Natural killer cell (primary cell): ENCODE measurements at places on chromosomes 5 and 9. TPM values are rescaled to one million over a fixed set of nuclear protein-coding genes. Genes with fewer than 3 reads are reported as not detected.

DNA sequence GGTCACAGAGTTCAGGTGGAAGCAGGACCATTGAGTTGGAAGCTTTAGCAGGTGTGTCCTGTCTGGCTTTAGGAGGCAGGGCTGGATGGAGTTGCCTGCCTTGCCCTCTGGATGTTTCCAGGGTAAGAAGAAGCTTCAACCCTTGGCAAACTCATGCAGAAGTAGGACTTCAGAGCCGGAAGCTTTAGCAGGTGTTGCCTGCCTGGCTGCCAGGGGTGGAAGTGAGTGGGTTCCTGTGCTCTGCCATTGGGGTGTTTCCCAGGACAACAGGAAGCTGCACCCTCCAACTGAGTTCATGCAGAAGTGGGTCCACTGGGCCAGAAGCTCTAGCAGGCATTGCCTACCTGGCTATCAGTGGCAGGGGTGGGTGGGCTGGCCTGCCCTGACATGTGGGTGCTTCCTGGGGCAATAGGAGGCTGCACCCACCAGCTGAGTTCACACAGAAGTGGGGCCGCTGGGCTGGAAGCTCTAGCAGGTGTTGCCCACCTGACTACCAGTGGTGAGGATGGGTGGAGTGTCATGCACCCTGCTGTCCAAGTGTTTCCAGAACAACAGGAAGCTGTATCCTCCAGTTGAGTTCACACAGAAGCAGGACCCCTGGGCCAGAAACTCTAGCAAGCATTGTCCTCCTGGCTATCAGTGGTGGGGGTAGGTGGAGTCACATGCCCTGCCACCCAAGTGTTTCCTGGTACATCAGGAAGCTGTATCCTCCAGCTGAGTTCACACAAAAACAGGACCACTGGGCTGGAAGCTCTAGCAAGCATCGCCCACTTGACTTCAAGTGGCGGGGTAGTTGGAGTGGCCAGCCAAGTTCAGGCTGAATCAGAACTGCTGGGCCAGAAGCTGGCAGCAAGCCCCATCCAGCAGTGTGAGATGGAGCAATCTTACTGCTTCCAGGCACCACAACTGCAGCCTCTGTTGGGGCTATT is 24.6 kb downstream of the LOX start:
- no peak for DNase-seq

DNA sequence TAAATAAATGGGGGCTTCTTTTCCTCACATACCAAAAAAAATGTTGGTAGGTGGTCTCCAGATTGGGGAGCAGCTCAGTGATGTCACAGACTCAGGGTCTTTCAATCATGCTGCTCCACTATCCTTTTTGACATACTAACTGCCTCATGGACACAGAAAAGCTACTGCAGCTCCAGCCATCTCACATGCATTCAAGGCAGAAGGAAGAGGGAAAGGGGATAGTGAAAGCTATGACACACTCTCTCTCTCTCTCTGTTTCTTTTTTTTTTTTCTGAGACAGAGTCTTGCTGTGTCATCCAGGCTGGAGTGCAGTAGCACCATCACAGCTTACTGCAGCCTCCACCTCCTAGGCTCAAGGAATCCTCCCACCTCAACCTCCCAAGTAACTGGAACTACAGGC is 7.9 kb upstream of the ADGRD2 start:
- DNase-seq, result no peak

DNA sequence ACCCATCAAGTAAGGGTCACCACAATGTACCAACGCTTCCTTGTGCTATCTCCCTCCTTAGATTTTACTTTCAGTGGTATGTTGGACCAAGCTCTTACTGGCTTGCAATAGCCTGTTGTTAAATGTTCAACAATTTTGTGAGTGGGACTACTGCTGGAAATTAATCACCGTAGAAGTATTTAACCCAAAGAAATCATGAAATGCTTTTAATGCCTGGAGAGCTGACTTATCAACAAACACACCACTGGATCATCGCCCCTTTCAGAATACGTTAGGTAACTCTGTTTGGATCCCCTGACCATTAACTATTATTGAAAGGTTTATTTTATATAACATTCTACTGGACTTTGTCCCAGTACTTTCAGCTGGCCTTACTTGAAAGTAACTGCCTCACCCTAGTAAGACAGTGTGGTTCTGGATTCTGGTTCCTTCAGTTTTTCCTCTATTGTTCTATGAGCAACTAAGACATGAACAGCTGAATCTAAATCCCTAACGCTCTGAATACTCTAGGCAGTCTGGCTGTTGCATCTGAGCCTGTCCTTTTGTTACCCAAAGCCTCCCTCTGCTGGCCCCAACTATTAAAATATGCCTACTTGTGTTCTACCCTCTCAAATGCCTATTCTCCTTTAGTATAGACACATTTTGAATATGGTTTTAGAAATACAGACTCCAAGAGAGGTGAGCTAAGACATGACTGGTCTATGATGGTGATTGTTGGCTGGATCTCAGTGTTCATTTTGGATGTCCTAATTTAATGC is 1203.4 kb upstream of the DMAC1 start:
- DNase-seq, result no peak

GRCh38 chr5:176352116-176352878 is 9.3 kb downstream of the KIAA1191 start:
- no peak for DNase-seq

- no peak for DNase-seq
Measured at GRCh38 chr9:16321461-16322119, 548.9 kb downstream of the BNC2 start.

- DNase-seq, result no peak
Measured at GRCh38 chr5:114308508-114308907, 53.4 kb upstream of the KCNN2 start.

CDC20B gene
- not detected for total RNA-seq

CPLANE1 gene
- total RNA-seq, result 19.4 TPM

IL4 gene
- 8.1 TPM for total RNA-seq

TMEM174 gene
- total RNA-seq, result not detected
